ENCODE measurements at places on chromosomes 11 and 22.

GRCh38 chr22:49599691-49600455, 227.8 kb downstream of the BRD1 start:
- no peak for DNase-seq

DNA sequence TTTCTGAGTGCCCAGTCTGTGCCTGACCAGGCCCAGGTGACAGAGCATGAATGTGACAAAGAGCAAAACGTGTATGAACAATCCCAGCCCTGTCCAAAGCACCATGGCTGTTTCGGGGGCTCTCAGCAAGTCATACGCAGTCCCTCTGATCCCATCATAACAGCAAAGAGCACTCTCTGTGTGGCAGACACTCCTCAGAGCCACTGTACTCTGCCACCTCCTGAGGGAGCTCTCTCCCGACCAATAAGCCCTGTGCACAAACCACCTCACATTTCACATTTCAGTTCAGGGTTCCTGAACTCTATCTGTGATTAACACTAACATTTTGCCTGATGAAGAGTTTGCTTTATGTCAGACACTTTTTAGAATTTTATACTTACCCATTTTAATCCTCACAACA, 6.6 kb downstream of the DGCR2 start:
- no peak for DNase-seq

DNA sequence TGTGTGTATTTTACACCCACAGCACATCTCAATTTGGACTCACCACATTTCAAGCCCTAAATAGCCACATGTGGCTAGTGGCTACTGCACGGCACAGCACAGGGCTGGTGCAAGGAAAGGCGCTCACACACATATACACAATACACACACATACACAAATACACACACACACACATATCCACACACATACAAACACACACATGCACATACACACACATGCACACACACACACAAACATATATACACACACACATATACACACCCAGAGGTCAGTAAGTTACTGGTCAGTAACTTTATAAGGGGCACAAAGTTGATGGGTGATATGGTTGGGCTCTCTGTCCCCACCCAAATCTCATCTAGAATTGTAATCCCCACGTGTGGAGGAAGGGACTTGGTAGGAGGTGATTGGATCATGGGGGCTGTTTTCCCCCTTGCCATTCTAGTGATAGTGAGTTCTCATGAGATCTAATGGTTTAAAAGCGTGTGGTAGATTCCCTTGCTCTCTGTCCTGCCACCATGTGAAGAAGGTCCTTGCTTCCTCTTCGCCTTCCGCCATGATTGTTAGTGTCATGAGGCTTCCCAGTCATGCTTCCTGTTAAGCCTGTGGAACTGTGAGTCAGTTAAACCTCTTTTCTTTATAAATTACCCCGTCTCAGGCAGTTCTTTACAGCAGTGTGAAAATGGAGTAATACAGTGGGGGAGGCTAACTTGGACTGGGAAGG, 37.6 kb upstream of the DKK3 start:
- DNase-seq = no peak

DNA sequence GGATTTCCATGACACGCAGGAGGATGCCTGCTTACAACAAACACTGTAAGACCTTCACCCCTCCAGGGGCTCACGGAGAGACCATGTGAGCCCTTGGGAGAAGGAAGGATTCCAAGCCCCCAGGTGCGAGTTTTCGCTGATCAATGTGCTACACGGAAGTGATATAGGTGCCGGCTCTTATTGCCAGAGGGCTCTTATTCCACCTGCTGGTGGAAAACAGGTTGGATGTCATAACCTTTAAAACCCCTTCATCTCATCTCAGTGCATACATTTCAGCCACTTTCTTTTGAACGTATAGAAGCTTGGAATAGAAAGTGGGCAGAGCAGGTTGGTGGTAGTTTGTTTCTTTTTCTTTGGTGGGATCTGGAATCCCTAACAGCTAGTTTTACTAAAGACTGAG, 25.8 kb downstream of the LAYN start:
- DNase-seq = no peak

All from DND-41 (cell line).